ENCODE measurements at places on chromosomes 6 and 20.

GRCh38 chr6:138795809-138796603 is at the start of gene ECT2L:
ECT2L (plus strand) TSS chr6:138796087; CDS start chr6:138813275, 17,188 bp downstream.
- DNase-seq, result no peak

DNA sequence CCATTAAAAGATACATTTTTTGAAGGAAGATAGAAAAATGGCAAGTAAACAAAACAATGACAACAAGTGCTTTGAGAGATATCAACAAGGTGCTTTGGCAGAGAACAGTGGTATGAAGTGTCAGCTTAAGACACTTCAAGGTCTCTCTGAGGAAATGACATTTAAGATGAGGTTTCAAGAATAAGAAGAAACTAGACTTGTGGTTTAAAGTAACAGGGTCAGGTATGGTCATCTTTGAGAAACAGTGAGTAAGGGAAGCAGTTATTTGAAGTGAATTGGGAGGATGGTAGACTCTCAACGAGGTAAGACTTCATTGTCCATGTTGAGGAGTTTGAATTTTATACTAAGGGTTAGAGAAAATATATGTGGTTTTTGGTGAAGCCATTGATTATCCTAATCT is 77.8 kb downstream of the SYCP2L start:
- DNase-seq, result no peak

DNA sequence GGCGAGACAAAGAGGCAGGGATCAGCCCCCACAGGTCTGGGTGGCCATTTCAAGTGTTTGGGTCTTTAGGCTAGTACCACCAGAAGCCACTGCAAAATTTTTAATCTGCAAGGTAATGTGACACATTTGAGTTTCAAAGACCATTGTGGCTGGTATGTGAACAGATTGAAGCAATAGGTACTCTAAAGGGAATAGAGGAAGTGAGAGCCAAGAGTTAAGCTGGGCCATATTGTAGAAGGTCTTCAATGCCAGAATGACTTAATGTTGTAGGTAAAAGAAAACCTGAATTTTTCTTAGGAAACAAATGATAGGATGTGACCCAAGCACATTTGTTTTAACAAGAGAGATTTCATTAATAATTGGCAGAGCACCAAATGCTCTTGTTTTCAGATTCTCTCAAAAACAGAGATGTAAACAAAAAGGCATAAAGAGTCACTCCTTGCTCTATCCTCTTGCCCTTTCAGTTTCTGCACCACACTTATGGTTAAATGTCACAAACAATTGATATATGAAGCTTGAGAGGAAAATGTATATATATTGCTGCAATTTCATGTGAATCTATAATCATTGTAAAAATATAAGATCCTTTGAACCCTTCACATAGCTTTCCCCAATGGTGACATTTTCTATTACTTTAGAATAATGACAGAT is 307.1 kb upstream of the PLN start:
- no peak for DNase-seq

DNA sequence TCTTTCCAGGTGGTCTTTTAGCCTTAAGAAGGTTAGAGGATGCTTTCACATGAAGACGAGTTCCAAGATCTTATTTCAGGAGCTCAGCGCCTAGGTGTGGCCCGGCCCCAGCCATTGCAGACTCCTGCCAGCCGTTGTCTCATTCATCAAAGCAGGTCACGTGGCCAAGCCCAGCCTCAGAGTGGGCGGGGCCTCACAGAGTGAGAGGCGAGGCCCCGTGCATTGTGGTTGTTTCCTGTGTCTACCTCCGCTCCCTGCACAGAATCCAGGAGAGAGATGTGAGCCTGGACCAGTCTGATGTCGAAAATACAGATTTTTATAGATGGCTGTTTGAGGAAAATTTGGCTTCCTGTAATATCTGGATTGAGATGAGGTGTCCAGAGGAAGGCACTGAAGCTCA is 49.2 kb upstream of the CST5 start:
- no peak for DNase-seq

DNA sequence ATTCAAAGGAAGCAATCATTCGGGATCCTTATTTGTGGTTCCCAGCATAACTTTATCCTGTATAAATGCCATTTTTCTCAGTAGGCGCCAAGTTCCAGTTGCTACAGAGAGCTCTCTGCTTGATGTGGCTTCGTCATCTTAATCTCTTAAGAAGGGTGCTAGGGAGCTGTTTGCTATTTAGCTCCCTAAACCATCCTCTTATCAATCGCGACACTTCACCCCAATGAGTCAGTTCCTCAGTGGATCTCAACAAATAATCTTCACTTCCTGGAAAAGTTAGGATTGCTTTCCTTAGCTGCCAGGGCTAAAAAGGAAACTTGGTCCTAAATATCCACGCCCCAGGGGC is 1.3 kb upstream of the NKAIN2 start:
- DNase-seq, result no peak

GRCh38 chr6:117955684-117956256 is 48.7 kb downstream of the SLC35F1 start:
- DNase-seq, result no peak

DNA sequence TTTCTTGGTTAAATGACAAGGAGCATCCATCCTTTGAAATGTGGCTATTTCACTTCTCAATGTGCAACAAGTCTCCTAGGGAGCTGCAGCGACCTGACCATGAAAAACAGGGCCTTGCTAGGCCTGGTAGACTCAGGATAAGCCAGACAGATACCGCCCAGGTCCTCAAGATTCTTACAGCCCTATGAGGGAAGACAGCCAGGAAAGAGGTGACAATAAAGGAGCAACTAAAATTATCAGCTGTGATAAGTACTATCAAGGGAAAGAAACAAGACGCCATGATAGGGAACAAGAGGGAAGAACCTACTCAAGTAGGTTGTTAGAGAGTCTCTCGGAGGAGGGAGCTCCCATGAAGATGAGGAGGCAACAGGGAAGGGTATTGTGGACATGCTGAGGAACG is 51.4 kb upstream of the EMILIN3 start:
- no peak for DNase-seq

All from suppressor macrophage treated with lipopolysaccharide for 4 hours (primary cell).